ENCODE measurements at places on chromosomes 13 and 19.

- no peak for DNase-seq
Observed at GRCh38 chr19:18274219-18274780, at the start of gene IQCN. IQCN (minus strand) TSS chr19:18274452; CDS start chr19:18269478, 4,974 bp downstream.

- DNase-seq: no peak
Observed at GRCh38 chr13:106340249-106340648, 195.2 kb downstream of the EFNB2 start.

- no peak for DNase-seq
Observed at GRCh38 chr19:17831419-17831888, 10.1 kb upstream of the INSL3 start.

DNA sequence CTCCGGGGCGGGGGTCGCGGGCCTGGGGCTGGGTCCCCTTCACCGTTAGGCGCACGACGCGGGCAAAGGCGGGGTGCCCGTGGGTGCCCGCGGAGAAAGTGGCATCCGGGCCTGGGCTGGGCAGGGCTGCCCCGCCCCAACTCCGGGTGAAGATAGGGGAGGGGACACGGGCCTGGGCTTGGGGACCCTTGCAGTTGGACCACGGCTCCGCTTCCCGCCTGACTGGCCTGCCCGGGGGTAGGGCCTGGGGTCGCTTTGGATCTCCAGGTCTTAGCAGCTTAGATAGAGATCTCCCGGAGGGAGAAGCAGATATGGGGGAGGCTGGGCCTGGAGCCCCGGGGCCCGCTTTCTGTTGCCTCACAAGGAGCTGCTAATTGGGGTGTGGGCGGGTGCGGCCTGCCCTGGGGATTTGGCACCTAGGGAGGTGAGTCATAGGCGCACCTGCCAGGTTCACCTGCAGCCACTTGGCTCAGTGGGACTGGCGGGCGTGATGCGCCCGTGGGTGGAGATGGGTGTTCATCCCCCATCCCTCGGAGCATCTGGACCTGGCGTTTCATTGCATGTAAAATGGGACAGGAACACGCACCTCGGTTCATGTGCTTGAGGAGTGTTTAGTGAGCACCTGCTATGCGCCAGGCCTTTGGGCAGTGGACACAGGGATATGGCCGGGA lies 585 bp downstream of the MAP1S start:
- DNase-seq: no peak

DNA sequence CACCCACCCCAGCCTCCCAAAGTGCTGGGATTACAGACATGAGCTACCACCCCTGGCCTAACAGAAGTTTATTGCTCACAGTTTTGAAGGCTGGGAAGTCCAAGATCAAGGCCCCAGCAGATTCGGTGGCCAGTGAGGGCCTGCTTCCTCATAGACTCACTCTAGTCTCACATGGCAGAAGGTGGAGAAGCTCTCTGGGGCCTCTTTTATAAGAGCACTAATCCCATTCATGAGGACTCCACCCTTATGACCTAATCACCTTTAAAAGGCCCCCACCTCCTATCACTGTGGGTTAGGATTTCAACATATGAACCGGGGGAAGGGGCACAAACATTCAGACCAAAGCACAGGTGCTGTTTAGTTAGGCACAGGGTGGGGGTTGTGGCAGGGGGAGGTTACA lies 6.9 kb upstream of the SWSAP1 start:
- DNase-seq: no peak

DNA sequence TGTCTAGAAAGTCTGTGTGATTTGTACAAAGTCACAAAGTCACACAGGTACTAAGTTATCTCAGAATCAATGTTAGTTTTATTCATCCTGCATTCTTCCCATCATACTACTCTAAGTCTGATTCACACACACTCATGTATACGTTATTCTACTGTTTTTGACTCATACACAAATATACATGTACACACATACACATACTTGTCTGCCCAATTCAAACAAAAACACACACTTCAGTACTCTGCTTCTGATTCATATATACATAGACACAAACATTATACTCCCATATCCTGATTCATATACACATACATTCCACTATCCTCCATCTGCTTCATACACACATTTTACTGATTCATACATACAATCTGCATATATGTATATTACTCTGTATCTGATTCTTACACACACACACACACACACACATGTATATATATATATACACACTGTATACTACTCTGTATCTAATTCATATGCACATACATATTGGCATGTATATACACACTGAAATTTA lies 69.3 kb downstream of the KLF12 start:
- no peak for DNase-seq

- no peak for DNase-seq
Observed at GRCh38 chr19:13294812-13295567, 144.8 kb downstream of the IER2 start.

DNA sequence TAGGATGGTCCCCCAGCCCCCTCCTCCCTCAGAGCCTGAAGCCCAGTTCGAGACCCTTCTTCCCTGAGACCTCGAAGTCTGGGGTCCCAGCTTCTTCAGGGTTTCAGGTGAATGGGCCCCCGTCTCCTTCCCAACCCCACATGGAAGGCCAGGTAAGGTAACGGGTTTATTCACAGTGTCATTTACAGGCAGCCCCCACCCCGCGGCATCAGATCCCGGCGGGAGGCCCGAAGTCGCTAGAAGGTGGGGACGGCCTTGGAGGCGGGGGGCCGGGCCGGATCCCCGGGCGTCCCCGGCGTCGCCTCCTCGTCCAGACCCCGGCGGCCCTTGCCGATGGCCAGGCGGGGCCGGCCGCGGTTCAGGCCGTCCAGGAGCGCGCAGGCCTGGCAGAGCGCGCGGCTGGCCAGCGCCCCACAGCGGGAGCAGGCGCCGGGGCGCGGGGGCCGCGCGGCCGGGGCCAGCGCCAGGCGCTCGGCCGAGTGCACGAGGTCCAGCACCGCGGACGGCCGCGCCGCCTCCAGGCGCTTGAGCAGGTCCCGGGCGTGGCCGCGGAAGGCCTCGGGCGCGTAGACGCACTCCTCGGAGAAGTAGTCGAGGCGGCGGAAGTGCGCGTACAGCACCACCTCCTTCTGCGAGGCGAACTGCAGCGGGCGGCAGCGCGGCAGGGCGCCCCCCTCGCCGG lies 9.7 kb downstream of the CTU1 start:
- DNase-seq: peak; percentile 79

Measured in sciatic nerve (tissue), 2 donors.